ENCODE measurements at places on chromosomes 2 and 18.
A peak's percentile ranks its signal among the peaks of the same experiment; 100 is the strongest.

- DNase-seq: no peak
Measured at GRCh38 chr2:42510608-42511243, 16.9 kb upstream of the KCNG3 start.

DNA sequence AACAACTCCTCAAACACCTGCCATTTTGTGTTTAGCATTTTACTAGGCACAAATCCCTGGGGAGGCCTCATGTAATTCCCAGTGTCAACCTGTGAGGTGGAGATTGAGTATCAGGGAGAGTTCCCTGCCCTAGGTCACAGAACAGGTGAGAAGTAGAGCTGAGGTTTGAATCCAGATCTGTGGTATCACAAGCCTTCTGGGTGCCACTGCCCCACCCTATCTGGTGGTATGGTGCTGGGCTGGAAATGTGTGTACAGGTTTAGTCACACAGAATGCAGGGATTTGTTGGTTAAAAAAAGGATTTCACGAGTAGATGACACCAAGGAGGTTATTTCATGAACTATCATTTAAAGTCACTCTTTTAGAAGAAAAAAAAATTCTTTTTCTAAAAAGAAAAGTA lies 35.7 kb upstream of the PKDCC start:
- DNase-seq: no peak

GRCh38 chr18:58337285-58337684 lies 291.6 kb downstream of the ALPK2 start:
- DNase-seq: no peak

DNA sequence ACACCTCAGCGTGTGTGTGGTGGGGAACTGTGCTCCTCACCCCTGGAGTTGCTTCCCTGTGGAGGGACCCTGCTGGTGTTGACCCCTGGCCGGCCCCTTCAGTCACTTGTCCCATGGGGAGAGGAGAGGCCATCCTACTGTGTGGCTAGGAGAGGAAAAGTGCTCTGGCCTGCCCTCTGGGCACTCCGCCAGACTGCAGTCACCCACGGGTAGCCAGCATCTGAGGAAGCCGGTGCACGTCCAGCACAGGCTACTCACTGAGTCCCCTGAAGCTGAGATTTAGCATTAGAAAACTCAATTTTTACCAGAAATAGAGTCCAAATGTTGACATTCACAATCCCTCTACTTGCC lies 211.5 kb upstream of the RAB6C start:
- no peak for DNase-seq

DNA sequence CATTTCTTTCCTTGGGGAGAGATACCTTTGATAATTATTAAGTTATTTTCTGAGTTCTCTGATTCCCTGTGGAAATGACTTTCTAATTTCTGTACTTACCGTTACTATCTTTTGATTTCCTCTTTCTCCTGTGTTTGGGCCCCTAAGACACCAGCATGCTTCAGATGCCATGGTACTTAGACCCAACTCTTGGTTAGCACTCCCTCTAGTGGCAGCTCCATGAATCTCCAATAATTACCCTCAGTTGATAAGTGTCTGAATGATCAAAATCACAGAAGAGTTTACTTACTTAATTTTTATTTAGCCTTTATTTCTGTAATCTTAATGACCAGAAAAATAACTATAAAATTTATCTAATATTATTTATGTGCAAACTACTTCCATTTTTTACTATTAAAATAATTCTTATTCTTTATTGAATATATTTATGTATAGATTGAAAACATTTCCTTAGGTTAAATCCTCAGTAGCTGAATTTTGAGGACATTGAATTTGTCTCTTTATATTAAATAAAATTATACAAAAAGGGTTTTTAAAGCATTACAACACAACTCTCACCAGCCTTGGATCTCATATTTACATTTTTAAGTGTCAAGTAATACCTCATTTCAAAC lies 300.4 kb downstream of the KCNS3 start:
- peak; percentile 81 for DNase-seq

GRCh38 chr2:20992201-20992711 lies 51.6 kb downstream of the APOB start:
- DNase-seq: no peak
